ENCODE measurements at places on chromosomes 12 and 14.

GRCh38 chr12:74537126-74537706 is 419 bp upstream of the ATXN7L3B start:
- DNase-seq, result no peak

GRCh38 chr12:76069339-76069738 is 15.1 kb downstream of the NAP1L1 start:
- DNase-seq, result no peak

DNA sequence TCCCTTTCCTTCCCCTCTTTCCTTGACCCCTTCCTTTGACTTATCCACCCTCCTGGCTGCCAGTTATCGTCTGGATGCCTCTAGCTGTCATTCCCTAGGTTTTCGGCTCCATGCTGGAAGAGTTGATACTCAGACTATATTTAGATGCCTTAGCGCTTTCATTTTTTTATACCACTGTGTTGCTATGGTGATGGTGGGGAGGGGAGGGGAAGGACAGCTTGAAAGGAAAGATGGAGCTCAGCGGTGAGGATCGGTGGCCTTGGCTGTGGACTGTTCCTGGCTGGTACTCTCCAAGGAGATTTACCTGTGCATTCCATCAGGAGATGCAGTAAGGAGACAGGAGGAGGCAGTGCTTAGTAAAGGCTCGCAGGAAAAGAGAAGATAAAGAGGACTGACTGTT is 108.7 kb downstream of the SLC8A3 start:
- DNase-seq, result no peak

GRCh38 chr12:53171725-53172329 is 8.7 kb upstream of the ZNF740 start:
- no peak for DNase-seq

DNA sequence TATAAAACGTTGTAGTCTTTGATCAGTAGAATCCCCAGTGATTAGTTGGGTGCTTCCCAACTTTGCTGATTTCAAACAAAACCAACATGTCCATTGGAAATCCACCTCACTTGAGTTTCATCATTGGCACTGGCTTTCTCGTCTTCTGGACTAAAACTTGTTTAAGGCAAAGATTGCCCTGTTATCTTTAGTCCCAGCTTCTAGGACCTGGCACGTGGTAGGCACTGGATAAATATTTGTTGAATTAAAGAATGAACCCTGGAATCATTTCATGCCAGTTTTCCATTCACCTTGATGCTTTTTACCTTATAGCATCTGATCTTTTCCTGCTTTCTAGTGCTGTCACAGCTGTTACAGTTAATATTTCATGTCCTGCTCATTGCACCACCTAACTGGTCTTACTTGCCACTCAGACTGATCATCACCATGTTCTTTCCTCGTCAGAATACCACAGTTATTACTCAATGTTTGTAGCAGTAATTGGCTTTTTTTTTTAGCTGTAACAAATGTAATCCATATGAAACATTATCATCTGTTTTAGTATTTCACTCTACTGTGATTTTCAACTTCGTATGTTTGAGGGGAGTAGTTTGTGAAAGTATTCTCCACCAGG is 7.3 kb upstream of the C12orf50 start:
- DNase-seq, result no peak

- no peak for DNase-seq
Observed at GRCh38 chr14:50340963-50341362, 28.8 kb downstream of the DMAC2L start.

GRCh38 chr14:37855871-37856270 is 260.4 kb downstream of the TTC6 start:
- DNase-seq, result no peak

DNA sequence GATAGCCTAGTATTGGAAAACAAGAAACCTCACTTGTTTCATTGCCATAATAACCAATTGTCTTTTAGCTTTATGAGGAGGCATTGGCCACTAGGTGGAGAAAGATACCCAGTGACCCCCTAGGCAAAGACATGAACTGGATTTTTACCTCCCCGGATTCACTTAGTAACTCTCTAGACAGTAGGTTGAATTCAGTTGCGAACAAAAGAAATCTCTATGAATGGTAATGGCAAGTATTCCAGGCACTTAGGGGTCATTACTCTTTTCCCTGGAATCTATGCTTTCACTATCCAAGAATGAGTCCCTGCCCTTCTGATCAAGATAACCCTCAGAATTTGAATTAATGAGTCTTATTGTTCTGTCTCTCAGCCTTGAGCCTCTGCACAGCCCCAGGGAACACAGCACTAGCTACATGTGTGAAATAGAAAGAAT is 29.5 kb upstream of the RHOJ start:
- no peak for DNase-seq

GRCh38 chr12:54001283-54002187 is 1.6 kb downstream of the HOXC9 start:
- DNase-seq, result no peak

GRCh38 chr14:43359317-43359716 is 1147.8 kb downstream of the FSCB start:
- DNase-seq, result no peak

GRCh38 chr14:77071938-77072388 is 26.1 kb upstream of the CIPC start:
- no peak for DNase-seq

DNA sequence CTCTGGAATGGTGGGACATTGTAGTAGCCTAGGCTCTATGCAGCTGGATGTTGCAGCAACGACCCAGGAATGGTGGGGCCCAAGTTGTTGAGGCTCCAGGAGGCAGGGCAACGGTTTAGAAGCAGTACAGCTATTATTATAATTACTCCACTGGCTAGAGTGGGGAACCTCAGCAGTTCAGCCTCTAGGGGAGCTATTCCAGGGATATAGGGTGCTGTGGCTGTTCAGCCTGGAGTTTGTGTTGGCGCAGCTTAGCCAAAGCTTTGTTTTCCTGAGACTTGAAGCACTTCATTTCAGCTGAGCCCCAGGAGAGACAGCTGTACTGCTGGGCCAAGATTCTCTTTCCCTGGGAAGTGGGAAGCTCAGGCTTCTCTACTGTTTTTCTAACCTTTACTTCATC is 1023.0 kb upstream of the ATXN7L3B start:
- no peak for DNase-seq

GRCh38 chr12:45407981-45408728 is 192.3 kb downstream of the ANO6 start:
- DNase-seq, result no peak

DNA sequence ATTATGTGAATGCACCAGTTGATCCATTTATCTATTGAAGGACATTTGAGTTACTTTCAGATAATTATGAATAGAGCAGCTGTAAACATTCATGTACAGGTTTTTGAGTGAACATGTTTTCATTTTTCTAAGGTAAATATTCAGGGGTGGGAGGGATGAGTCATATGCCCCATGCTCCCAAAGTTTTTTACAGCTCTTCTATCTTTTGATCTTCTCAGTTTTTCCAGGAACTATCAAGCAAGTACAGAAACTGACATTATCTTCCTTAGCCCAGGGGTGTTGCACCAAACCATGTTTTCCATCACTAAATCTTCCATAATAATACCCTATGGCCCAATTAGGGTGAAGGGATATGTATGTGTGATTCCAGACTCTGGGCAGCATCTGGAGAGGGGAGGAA is 384.5 kb downstream of the EMP1 start:
- DNase-seq, result no peak

DNA sequence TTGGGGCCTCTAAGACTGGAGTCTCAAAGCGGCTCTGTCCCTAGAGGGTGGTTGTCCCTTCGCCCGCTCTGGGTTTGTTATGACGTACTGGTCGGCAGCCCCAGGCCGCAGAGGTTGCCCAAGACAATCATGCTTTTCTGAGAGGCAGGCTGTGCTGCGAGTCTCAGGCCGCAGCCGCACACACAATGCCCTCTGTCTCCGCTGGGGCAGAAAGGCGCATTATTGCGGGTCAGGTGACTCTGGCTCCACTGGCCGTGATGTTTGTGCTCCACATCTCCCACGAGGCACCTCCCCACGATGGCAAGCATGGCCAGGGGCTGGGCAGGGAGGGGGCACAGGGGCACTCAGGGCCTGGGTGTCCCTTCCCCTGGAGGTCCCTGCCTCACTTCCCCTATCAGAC is 21.0 kb upstream of the PLEKHG3 start:
- DNase-seq, result no peak

GRCh38 chr12:131852551-131853299 is 24.5 kb downstream of the MMP17 start:
- DNase-seq, result no peak

GRCh38 chr12:117540011-117540410 is 178.6 kb upstream of the NOS1 start:
- no peak for DNase-seq

DNA sequence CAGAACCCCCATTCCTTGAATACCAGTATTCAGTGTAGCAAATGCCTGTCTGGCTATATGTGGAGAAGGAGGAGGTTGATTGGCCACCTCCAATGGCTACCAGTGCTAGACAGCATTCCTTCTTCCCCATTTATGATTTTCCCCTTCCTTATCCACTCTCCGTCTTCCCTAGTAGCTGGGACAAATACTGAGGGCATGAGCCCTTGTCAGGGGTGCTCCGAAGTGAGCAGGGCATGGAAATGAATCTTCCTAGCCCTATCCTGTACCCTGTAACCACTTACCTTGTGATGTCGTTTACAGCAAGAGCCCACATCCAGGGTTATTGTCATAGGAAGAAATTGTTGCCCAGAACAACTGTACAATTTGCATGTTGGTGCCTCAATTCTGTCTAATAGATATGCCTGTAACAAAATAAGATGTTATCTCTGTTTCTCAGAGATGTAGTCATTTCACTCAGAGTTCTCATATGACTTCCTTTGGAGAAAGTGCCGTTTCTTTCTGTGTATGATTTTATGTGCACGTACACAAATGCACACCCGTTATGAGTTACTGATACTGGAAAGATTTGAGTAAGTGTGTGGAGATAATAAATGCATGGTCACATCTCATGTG is 423.7 kb downstream of the EGLN3 start:
- no peak for DNase-seq

GRCh38 chr12:92619026-92619425 is 83.8 kb upstream of the PLEKHG7 start:
- no peak for DNase-seq

DNA sequence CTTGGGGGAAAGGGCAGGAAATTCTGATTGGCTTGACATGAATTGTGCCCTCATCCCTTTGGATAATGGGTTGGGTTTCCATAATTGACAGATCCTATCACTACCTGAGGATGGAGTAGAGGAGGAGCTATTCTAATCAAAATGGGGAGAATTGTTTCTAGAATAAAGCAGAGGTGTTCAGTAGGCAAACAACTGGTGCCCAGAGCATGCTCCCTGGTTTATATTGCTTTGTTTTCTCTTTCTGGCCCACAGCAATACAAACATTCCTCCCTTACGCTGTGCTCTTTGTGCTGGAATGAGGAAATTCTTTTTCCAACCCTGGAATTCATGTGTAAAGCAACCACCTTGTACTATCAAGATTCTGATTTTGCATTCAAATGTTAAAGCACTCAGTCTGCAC is 147.4 kb downstream of the RASSF9 start:
- no peak for DNase-seq

DNA sequence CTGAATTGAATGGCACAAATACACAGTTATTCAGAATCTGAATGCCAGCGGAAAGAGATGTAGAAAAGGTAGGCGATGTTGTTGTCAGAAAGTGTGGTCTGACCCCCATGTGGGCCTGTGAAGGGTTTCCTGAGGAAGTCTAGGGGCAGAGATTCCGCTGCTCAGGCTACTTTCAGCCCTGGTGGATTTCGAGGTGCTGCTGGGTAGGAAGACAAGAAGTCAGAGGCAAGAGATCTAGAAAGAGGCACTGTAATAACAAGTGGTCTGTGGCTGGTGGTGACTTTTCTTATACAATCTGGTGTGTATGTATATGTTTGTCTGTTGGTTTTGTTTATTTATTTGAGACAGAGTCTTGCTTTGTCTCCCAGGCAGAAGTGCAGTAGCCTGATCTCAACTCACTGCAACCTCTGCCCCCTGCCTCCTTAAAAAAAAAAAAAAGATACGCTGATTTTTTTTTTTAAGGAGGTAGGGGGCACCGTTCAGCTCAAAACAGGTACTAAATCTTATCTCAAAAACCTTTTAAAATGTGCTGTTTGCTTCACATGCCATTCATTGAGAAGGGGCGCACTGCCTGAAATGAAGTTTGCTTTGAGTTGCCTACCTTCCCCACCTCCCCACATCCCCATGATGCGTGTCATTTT is 27.1 kb upstream of the MANSC4 start:
- no peak for DNase-seq

DNA sequence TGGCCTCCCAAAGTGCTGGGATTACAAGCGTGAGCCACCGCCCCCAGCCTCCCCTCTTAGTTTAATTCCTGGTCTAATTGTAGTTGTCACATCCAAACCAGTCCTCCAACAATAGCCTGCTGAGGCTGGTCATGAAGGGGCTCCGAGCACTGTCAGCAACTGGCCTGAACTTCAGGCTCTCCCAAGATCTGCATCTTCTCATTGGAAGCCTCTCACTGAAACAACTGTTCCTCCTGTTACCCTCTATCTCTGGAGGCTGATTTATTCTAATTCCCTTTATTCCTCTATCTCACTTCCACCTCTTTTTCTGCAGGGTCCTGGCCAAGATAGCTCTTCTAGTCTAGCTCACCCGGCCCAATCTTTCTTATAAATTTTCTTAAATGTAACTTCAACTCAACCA is 89.4 kb downstream of the DUSP16 start:
- DNase-seq, result no peak

DNA sequence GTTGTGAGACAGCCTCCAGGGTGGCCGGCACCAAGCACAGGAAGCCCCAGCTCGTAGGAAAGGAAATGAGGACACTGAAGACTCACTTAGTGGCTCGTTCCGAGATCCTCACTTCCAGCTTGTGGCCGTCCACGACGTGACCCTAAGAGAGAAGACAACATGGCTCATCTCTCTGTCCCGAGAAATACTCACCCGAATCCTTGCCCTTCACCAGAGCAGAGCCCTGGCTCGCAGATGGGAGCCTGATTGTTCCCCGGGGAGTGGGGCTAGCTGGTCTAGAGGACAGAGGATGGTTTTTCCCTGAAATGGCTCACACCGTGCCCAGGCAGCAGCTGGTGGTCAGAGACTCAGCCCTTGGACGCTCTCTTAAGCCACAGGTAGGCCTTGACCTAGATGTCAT is 47.8 kb downstream of the RBM19 start:
- no peak for DNase-seq

DNA sequence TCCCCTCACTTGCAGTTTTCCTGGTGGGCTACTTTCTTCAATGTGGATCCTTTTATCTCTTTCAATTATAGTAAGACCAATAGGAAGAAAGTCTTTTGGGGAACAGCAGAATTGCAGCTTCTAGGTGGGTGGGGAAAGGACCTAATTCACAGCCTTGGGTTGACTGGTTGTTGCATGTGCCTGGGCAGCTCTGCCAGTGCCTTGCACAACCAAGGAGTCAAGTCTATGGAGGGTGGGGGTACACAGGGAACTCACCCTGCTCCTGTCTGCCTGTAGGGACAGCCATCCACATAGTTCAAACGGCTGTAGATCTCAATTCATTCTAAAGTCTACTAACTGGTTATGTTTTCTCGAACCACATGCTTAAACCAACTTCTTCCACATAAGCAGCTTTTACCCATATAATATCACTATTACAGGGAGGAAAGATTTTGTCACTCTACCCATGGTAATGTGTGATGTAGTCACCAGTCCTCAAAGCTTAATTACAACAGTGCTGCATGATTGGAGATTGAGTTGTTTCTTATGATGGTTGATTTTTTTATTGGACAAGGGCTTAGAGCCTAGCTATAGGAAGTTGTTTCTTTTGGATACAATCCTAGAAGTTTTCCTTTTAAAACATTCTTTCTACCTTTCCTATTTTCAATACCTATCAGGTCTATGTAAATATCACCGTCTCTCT is 117.7 kb upstream of the FRMD6 start:
- no peak for DNase-seq

- DNase-seq, result no peak
Observed at GRCh38 chr14:24991821-24992220, 58.1 kb downstream of the STXBP6 start.

Measured in right forelimb (tissue), 1 donor.